HS-5 (cell line): ENCODE measurements at places on chromosomes 3 and 15.

- no peak for DNase-seq
These were observed 97.5 kb downstream of the RFTN1 start for GRCh38 chr3:16415911-16416476.

DNA sequence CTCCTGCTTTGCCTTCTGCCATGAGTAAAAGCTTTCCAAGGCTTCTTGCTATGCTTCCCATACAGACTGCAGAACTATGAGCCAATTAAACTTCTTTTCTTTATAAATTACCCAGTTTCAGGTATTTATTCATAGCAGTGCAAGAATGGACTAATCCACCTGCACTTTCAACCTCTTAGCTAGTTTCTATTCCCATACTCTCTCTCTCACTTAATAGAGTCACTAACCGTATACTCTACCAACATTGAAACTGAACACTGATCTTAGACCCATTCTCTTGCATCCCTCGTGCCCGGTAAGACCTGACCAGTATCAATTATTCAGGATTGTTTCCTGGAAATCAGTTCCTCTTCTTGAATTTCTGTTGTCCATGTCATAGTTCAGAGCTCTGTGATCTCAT, 92.7 kb upstream of the TMC3 start:
- no peak for DNase-seq

GRCh38 chr15:74302821-74303359, 64.6 kb downstream of the CYP11A1 start:
- DNase-seq, result no peak

DNA sequence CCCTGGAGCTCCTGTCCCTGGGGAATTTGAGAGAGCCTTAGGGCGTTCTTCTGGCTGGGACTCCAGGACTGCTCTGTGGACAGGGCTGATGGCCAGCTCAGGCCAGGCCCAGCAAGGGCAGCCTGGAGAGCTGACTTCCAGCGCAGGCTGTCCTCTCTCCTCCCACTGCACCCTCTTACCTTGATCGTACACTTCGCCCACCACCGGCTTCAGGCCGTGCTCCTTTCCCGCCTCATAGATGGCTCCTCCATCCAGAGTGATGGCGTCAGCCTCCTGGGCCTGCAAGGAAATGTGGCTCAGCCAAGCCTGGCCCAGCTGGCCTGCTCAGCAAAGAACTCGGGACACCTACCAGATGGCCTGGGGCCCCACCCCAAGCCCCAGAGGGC, 3.1 kb downstream of the MELTF start:
- DNase-seq, result no peak
